ENCODE measurements at places on chromosomes 2 and 18.

GRCh38 chr2:45802499-45803138 is 151.1 kb downstream of the PRKCE start:
- DNase-seq: no peak

- DNase-seq: no peak
Measured at GRCh38 chr18:10482363-10482984, 28.0 kb downstream of the APCDD1 start.

DNA sequence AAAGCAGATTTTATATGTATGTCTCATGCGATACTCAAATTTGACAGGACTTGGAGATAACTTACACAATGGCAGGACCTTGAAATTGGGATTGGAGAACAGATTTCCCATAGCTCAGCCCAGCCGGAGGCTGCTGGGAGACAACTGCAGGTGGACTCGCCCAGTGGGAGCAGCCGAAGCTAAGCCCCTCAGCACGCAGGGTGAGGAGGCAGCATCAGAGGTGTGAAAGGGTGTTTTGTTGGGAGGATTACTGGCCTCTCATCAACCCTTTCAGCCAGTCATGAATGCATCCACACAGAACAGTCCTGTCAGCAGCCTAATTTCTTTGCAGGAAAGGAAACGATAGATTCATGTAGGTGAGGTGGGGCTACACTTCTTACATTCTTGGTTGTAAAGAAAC is 110.4 kb upstream of the DYNAP start:
- DNase-seq: no peak

DNA sequence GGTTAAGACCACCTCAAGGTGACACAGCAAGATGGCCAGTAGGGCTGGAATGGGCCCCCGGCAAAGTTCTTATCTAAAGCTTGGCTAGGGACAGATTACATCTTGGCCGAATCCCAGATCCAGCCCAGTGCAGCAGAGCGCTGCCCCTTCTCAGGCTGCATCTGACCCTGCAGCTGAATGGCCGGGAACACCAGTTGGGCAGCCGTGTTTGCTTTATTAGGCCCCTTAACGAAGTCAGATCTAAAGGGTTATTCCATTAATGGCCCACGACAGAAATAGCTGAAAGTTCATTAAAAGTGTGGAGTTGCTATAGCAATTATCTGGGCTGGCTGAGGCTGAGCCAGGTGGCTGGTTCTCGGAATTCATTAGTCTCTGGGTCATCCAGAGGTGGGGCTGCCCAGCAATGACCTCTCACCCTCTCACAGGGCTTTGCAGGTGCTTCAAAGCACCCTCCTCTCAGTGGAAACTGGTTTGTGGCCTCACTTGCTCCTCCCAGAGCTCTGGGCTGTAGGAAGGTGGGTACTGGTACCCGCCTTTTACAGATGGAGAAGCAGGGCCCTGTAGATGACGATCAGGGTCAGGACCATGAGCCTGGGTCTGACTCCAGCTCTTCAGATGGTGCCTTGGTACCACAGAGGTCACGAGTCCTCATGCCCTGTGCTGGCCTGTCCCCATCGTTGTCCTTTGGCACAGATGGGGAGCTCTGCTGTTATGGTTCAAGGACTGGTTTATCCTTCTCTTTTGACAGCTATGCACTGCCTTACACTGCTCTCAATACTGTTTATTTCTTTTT is 68.8 kb downstream of the EMX1 start:
- DNase-seq: no peak

DNA sequence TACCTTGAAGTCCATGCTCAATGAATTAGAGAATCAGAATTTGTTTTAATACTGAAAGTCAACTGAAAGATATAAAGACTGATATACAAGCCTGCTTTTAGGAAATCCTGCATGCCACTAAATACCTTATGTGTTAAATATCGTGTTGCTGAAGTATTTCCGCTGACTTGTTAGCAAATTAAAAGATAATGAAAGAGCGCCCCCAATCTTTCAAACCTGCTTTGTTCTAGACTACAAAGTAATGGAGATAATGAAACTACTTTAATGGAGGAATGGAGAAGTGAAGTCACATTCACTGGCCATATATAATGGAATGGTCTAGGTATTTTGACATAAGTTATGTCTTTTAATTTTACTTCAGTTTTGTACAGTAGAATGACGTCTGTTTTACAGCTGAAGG is 95.7 kb downstream of the ASXL3 start:
- no peak for DNase-seq

- no peak for DNase-seq
Measured at GRCh38 chr2:240111253-240111652, 24.9 kb downstream of the COPS9 start.

DNA sequence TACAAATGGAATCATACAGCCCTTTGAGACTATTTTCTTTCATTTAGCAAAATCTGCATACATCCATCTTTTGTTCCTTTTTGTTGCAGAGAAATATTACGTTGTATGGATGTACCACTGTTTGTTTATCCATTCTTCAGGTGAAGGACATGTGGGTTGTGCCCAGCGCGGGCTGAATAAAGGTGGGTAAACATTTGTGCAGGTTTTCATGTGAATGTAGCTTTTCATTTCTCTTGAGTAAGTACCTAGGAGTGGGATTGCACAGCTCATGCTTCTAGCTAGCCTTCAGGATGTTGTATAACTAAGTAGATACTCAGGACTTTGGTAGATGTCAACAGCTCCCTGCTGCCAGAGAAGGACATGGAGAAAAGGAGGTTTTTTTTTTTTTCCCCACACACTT is 50.6 kb upstream of the SPRED2 start:
- DNase-seq: no peak

GRCh38 chr2:174341995-174342685 is 7.4 kb downstream of the SP9 start:
- no peak for DNase-seq

DNA sequence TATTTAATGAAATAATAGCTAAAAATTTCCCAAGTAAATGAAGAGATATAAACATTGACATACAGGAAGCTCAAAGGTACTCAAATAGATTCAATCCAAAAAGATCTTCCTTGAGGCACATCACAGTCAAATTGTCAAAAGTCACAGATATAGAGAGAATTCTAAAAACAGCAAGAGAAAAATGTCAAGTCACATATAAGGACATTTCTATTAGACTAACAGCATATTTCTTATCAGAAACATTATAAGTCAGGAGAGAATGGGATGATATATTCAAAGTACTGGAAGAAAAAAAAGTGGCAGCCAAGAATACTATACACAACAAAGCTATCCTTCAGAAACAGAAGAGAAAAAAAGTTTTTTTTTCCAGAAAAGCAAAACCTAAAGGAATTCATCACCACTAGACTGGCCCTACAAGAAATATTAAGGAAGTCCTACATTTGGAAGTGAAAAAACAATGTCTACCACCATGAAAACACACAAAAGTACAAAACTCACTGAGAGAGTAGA is 21.1 kb upstream of the FABP1 start:
- no peak for DNase-seq

- no peak for DNase-seq
Measured at GRCh38 chr2:33458248-33458819, 18.1 kb upstream of the RASGRP3 start.

DNA sequence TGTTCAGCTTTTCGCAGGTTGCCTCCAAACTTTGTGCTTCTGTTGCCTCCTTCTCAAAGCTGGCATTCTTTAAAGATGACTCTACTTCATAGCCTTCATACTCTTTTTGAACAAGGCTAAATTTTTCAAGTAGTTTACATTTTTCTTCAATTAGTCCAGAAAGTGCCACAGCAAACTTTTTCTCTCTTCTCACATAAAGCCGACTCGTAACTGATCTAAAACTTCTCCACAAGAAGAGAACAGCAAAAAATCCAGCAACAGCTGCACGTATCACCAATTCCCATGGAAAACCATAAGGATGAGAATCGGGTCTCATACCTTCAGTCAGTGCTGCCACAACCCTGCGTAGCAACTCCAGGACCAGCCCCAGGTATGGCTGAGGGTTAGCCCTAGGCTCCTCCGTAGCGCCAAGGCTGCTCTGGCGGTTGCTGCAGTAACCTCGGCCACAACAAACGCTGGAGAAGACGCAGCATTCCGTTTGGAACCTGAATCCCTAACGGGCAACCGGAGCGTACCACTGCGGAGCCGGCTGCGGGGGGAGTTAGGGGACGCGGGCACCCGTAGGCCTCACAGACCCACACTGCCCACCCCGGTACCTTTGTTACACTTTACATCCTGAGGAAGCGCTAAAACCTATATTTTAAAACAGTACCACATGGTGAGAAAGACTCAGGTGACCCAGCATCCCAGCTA is at the start of gene CTAGE1:
TSS of gene CTAGE1 (minus strand) at position 420 of the 693 bp plus-strand sequence. CDS start at position 316, 104 bp downstream.
- no peak for DNase-seq

DNA sequence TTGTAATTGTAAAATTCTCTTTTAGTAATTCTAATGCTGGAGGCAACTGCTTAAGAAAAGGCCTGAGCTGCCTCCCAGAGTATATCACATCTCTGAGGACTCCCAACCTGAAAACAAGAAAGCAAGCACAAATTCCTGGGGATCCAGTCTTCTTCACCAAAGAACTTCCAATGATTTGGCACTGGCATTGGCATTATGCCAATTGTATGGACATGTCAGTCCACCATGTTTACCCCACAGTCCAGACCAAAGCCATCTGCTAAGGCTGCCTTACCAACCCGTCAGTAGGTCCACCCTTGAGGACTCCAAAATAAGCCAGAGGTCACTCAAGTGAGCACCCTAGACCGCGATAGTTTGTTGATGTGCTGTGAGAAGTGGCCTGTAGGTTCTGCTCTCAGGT is 263.1 kb downstream of the RND3 start:
- no peak for DNase-seq

GRCh38 chr18:36352384-36352783 is 54.9 kb downstream of the FHOD3 start:
- peak; percentile 13 for DNase-seq

- no peak for DNase-seq
Measured at GRCh38 chr2:216160786-216161185, 51.6 kb downstream of the XRCC5 start.

DNA sequence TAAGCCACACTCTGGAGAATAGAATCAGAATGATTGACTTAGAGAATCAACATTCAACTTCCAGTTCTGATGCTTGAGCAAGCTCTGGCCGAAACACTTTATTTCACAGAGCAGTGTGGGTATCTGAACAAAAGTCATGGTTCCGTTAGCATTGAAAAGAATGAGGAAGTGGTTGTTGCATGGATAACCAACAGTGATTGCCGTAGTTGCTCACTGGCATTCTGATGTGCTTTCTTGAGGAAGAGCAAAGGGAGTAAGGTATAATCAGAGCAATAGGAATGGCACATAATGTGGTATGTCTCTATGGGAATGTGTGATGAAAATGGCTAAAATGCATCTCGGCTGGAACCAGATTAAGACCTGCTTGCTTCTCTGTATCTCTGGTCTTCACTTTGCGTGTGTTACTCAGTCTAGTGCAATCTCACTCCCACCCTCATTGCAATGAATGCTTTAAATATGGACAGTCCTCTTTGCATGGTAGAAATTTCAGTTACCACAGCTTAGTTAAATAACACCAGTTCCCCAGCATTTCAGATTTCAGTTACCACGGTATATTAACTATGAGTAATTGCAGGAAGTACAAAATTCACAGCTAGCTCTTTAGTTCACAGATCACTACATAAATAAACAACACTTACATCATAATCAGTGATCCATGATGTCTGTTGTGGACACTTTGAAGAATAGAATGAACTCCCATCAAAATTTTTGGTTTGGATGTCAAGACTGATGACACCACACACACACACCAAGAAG is 7.8 kb upstream of the RAB12 start:
- DNase-seq: no peak

GRCh38 chr2:207499114-207499513 is 30.6 kb upstream of the CREB1 start:
- no peak for DNase-seq

DNA sequence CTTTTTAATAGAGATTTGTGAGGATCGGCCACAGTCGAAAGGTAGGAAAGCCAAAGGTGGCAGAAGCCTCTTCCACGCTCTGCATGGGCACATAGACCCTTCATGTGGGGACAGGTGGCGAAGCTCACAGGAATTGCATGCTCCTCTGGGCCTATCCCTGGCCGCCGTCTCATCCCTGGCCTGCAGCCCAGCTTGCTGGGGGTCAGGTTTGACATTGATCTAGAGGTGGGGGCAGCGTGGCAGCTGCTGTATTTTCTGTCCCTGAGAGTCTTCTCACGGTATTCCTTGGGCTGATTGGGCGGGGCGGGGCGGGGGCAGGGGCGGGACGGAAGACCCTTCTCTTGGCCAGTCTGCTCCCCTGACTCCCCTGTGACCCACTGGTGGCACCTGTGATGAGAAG is 48.9 kb downstream of the STK25 start:
- no peak for DNase-seq

DNA sequence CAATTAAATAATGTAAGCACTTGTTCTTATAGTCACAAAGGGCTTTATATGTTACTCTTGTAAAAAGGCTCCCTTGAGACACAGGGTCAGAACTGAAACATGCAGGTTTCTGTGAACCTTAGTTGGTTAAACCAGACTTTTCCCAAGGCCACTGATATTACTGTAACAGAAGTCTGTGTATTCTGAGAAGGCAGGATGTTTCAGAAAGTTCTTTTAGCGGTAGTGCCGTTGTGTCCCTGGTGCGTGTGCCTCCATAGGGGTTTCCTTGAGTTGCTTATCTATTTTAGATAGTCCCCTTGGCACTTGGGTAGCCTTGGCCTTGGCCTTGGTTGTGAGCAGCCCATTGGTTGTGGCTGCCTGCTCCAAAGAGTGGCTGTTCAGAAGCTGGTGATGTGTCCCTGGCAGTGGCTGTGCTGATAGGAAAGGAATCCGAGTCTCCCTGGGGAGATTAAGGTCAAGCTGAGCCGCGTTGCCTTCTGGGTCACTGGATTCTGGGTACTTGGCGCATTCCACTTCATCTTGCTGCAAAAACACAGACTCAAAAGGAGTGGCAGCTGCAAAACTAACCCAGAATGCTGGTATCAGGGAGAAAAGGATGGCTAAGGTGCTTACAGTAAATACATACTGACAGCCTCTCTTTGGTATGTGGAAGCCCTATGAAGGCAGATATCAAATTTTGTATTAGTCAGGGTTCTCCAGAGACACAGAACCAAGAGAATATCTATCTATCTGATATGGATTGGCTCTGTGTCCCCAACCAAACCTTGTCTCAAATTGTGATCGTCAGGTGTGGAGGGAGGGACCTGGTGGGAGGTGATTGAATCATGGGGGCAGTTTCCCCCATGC is 69.7 kb downstream of the FHOD3 start:
- DNase-seq: no peak

- peak; percentile 6 for DNase-seq
Measured at GRCh38 chr18:63119647-63120046, 199.9 kb downstream of the BCL2 start.
